ENCODE measurements at places on chromosomes 2 and 18.

DNA sequence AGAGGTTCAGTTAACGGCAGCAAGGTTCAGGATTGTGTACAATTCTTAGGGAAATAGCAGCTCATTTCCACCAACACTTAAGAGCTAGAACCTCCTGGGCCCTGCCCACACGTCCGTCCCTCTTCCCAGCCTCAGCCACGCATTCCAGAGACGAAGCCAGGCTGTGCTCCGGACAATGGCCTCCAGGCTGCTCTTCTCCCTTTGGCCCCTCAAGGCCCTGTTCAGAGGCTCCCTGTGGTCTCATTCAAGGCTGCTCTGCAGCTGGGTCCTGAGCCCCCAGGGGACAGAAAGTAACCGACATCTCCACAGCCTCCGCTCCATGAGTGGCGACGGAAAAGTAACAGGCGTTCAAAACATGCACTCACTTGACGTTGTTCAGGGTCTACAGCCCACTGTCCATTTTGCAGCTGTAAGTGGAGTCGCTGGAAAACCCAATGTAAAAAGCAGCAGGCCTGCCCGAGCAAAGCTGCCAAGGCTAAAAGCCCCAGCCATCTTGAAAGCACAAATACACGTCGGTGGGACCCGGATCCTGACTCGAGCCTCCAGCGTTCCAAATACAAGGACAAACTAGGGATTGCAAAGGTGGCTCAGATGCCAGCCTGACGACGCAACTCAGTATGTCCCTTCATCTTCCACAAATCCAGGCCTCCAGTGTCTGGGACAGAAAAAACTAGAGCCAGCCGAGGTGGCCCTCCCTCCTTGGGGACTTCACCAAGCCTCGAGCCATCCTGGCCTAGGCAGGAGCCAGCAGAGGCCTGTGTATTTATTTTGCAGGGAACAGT is 76.9 kb downstream of the NDUFA10 start:
- no peak for DNase-seq

GRCh38 chr2:237319086-237319820 is 94.7 kb downstream of the COL6A3 start:
- no peak for DNase-seq

GRCh38 chr2:197209246-197209645 is 101.3 kb downstream of the ANKRD44 start:
- no peak for DNase-seq

DNA sequence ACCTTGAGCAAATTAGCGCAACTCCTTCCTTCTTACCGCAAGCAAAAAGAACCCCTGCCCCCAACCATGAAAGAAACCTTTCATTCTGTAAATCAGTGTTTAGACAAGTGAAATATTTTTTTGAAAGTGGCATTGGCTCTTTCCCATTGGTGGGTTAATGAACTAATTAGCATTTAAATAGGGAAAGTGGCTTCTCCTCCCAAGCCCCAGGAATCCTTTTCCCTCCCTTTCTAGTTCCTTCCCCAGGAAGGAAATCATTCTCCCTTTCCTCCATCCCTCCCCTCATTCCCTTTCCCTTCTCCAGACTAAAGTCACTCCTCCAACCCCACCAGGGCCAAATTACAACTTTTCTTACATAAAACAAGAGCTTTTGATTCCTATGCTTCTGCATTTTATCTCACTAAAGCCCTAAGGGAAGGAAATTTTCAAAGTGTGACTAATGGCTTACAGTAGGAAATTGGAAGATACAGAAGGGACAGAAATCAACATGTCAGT is 22.9 kb upstream of the TYMS start:
- no peak for DNase-seq

All from T1000 (cell line).